ENCODE measurements at places on chromosomes 6 and 20.

DNA sequence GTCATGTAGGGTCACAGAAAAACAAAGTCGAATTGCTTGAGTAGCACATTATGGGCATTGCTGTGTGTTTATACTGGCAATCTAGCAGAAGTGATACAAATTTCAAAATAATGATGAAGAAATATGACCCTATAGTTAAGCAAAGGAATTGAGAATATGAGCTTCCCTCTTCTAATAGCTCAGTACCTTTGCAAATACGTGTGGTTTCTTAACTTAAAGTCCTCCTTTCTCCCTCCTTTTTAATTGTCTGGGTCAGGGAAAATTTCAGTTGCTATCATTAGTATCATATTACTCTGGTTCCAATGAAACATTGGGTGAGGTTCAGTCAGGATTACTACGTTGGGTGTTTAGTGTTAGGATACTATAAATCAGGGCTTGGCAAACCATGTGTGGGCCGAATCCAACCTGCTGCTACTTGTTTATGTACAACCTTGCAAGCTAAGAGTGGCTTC lies 166.8 kb upstream of the CARMIL1 start:
- DNase-seq = no peak

DNA sequence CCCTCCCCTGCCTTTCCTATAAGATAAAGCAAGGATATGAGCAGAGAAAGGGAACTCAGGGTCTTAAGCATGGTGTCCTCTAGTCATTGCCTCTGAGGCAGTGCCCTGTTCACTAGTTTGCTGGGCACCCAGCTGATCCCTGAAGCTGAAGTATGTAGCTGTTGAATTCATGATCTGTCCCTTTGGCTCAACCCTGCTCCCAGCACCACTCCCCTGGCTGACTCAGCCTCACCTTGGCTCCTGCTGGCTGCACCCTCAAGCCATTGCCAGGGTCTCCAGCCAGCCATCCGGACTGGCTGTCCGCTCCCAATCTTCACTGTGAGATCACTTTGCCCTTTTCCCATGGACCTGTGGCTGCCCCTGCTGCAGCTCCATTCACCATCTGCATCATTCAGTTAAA lies 25.9 kb upstream of the UST start:
- no peak for DNase-seq

GRCh38 chr20:14384416-14385175 lies 47.2 kb upstream of the FLRT3 start:
- no peak for DNase-seq

- no peak for DNase-seq
Observed at GRCh38 chr20:41330343-41330720, 10.3 kb upstream of the LPIN3 start.

DNA sequence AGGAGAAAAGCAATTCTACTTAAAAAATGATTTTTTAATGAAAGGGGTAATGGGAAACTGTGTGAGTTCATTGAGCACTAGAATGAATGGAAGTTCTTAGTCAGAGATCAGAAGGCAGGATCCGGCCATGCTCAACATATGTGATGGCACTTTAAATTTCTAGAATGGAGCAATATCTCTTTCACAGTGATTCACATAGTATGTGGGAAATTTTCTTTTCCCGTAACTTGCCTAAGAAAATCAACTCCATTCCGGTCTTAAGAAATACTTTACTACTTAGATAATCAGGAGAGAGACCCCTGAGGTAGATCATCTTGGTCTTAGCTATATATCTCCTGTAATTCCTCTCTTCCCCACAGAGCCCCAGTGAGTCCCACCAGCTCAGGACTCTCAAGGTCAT lies 131.8 kb downstream of the SCML4 start:
- no peak for DNase-seq

- DNase-seq = no peak
Observed at GRCh38 chr6:129849456-129849855, 11.7 kb downstream of the TMEM244 start.

GRCh38 chr6:41756354-41756753 lies 9.2 kb upstream of the PGC start:
- no peak for DNase-seq

GRCh38 chr6:21911208-21911607 lies 317.7 kb downstream of the SOX4 start:
- no peak for DNase-seq

DNA sequence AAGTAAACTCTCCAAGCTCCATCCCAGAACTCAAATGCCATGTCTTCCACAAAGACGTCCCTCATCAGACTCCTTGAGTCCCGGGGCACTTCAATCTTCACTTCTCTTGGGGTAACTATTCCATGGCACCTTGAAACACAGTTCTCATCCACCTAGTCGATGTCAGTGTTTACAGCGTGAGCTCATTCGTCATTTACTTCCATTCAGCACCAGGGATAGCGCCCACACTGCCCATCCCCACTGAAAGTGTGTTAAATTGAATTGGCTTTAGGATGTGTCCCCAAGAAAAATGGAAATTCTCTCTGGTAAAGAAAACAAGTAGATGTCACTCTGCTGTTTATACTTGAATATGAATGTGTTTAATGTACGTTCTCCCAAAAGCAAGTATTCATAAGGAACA lies 31.3 kb downstream of the KCNK15 start:
- no peak for DNase-seq

- DNase-seq = no peak
Observed at GRCh38 chr6:40042232-40042631, 108.0 kb upstream of the MOCS1 start.

GRCh38 chr6:53868626-53869025 lies 73.8 kb downstream of the LRRC1 start:
- DNase-seq = no peak

- DNase-seq = no peak
Observed at GRCh38 chr6:11919771-11920440, 92.2 kb upstream of the HIVEP1 start.
